ENCODE measurements at places on chromosomes 3 and 15.

DNA sequence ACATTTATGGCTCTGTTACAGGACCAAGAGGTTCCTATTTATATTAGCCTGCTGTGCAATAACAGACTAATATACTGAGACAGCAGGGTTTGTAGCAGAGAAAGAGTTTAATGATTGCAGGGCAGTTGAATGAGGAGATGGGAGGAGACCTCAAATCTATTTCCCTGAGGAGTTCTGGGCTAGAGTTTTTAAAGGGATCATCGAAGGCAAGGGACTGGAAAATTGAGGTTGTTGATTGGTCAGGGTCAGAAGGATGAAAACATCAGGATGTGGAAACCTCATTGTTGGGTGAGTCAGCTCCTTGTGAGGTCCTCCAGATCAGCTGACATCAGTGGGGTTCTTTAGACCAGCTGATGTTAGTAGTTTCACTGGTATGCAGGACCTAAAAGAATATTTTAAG is 60.6 kb upstream of the GOLGA8B start:
- DNase-seq = no peak

DNA sequence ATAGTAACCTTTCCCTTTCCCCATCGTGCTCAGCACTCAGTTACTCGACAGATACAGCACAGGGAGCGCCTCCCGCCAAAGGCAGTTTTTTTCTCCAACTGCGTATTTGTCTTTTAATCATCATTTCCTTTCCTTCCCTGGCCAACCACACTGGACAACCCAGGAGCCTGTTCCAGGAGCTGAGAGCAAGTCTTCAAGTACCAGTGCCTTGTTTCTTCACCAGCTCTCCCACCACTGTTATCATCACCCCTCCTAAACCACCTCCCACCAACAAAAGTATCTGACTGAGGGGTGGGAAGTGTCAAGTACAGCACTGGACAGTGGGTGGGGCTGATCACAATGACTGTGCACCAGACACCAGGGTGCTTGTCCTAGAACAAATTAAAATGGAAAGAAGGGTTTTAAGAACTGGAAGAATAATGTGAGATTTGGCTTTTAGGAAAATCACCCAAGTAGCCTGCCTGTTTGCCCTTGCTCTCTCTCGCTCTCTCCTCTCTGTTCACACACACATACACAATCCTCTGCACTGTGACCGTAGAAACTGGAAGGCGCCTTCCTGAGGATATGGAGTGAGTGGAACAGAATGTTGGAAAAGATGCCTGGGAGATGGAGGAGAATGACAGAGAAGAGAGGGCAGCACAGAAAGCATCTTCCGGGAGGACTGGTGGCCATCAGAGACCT is 126.3 kb downstream of the TNIK start:
- DNase-seq = no peak

DNA sequence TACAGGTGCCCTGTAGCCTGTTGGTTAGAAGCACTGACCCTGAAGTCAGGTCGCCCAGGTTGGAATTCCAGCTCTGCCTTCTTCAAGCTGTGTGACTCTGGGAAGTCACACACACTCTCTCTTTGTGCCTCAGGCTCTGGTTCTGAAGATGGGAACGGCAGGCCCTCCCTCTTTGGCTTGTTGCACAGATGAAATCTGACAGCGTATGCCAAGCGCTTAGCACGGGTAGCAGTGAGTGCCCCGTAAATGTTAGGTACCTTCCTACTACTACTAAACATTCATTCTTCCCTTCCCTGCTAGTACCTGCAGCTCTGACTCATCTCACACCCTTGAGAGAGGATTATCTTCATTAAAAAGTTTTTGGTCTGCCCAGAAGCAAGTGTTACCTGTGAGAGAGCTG is 139.0 kb downstream of the PGPEP1L start:
- no peak for DNase-seq

- no peak for DNase-seq
These were observed 70.1 kb upstream of the GUCA1C start for GRCh38 chr3:109023656-109024254.

GRCh38 chr15:90205886-90206285 is 4.8 kb downstream of the SEMA4B start:
- DNase-seq = no peak

- no peak for DNase-seq
These were observed 18.3 kb downstream of the GNB5 start for GRCh38 chr15:52172869-52173268.

- DNase-seq = no peak
These were observed 3.2 kb upstream of the SLC6A20 start for GRCh38 chr3:45799586-45799985.

GRCh38 chr3:40914475-40914874 is 284.8 kb upstream of the CTNNB1 start:
- no peak for DNase-seq

DNA sequence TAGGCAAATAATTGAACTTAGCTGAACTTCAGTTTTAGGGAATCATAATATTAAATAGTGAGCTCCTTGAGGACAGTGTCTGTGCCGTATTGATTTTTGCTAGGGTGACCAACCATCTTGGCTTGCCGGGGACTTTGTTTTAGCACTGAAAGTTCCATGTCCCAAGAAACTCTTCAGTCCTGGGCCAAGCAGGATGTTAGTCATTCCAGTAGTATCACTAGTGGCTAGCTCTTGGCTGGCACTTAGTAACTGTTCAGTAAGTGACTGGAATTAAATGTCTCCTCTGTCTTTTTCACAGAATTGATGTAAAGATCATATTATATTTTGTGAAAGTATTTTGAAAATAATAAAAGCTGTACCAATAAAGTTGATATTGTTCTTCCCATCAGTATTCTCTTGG is 42.3 kb downstream of the RSRC1 start:
- DNase-seq = no peak

DNA sequence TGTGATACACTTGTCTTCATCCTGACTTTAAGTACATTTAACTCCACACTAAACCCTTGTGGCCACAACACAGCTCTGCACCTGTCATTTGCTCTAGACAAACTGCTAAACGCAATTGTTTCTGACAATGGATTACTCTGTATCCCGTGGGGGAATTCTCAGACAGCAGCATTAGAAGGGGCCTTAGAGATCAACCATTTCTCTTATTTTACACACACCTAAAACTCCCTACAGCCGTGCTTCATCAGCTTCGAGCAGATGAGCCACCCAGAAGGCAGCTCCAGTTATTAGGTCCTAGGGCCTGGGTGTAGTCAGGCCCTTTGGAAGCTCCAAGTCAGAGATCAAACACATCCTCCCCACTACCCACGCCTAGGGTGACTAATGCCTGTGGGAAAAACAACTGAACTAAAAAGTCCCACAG is 1.3 kb upstream of the IL12A start:
- no peak for DNase-seq
